ENCODE measurements at places on chromosomes 16 and 17. TPM values are rescaled to one million over a fixed set of nuclear protein-coding genes. Genes with fewer than 3 reads are reported as not detected.

DNA sequence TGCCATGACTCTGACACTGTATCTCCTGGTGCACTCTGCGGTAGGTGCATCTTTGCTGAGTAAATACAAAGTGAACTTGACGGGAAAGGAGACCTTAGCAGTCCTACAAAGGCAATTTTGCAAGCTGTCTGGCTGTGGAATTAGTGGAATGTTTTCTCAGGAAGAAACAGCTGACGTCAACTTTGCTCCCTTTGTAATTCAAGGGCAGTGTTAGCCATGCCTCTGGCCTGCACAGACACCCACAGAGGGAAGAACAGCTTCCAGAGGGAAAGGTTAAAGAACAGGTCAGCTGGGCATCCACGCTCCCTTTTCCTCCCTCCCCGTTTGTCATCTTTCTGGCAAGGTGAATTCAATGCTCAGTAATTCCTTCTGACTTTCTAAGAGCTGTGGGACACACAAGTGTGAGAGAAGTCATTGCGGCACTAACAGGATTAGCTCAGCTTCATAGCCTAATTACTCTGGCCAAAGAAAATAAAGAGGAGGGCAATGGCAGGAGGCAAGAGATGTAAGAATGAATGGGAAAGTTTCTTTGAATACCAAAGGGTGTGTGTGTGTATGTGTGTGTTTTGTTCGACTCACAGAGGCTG is 476.9 kb upstream of the GOT2 start:
- no peak for DNase-seq

DNA sequence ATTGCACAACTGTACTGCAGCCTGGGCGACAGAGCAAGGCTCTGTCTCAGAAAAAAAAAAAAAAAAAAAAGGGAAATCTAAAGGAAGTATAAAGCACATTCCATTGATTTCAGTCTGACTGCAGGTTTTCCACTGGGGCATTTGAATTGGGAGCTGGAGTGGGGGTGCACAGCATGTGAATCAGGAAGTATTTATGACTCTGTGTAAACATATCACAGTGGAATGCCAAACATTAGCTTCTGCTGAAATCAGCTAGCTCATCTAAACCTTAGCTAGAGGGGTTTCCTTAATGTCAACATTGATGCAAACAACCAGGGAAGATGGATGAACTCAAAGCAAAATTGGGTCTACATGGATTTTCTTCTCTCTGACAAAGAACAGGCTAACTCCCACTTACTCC is 641.0 kb upstream of the EEF2KMT start:
- no peak for DNase-seq

GRCh38 chr16:55834049-55834448 is 1.2 kb upstream of the CES1 start:
- no peak for DNase-seq

DNA sequence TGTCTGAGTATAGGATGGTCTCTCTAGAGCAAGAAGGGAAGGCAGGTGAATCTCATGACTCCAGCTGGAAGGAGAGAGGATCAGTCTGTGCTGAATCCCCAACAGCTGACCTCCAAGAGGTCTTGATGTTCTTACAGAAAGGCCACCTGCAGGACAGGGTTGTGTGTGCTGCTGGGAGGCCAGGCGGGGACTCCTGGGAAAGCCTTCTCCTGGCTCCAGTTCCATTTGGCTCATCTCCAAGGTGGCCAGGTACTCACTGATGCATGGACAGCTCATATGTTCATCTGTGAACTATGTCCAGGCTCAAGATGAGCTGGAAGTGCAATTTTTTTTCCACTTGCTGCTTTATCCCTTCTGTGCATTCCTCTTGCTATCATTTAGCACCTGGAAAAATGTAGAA is 730.2 kb upstream of the RBFOX1 start:
- DNase-seq: no peak

- no peak for DNase-seq
Measured at GRCh38 chr16:9012848-9013507, 49.3 kb upstream of the USP7 start.

DNA sequence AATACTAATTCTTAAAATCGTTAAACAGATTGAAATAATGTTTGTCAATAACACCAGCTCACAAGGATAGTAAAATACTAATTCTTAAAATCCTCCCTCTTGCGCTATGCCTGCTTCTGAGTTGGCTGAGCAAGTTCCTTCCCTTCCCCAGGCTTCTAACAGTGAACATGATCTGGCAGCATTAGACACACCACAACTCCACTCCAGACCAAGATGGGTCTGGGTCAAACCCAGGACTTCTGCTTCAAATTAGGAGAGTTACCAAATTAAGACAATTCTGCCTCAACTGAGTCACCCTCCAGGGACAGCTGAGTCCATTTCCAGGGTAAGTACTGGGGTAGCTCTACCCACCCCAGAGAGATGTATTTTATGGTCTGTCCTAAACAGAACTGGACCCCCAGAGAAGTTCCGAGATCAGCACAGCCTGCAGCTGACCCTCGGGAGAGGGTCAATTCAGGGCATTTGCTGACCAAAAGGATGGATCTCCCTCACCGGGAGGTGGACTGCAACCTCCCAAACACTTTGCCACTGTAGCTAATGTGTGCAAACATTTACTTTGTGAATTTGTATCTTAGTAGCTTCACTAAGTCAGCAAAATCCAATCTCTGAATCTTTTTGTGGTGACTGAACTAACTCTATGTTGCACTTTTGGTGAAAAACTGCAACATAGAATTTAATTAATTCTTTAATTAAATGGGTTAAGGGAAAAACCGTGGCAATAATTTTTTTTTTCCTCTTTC is 48.8 kb downstream of the ADCY9 start:
- DNase-seq: no peak

GRCh38 chr17:42979511-42980273 is at the start of gene PTGES3L:
TSS of gene PTGES3L (minus strand) at chr17:42980080. CDS start at chr17:42980053, 27 bp downstream.
- DNase-seq: peak; percentile 52

GRCh38 chr17:74606050-74606449 is 14.0 kb upstream of the CD300LD start:
- no peak for DNase-seq

GRCh38 chr16:15601212-15601879 is 41.6 kb downstream of the MARF1 start:
- no peak for DNase-seq

- DNase-seq: no peak
Measured at GRCh38 chr16:57501492-57501891, 15.2 kb upstream of the DOK4 start.

GRCh38 chr16:10828851-10829366 is 10.3 kb upstream of the TVP23A start:
- no peak for DNase-seq

KRT33A gene
- total RNA-seq: not detected

NME3 gene
- total RNA-seq: 60.9 TPM

AANAT gene
- total RNA-seq: not detected

NPIPB2 gene
- 18.1 TPM for total RNA-seq

LYRM1 gene
- 26.9 TPM for total RNA-seq

CA7 gene
- total RNA-seq: not detected

MT1B gene
- not detected for total RNA-seq

KCNH4 gene
- not detected for total RNA-seq
